ENCODE measurements at places on chromosomes 4 and X.

- no peak for DNase-seq
Measured at GRCh38 chr4:1979477-1980196, 29.1 kb downstream of the NELFA start.

- no peak for DNase-seq
Measured at GRCh38 chr4:146018247-146018646, 79.6 kb upstream of the ZNF827 start.

GRCh38 chrX:1451661-1452515, 821 bp downstream of the ASMTL start:
- DNase-seq, result no peak

DNA sequence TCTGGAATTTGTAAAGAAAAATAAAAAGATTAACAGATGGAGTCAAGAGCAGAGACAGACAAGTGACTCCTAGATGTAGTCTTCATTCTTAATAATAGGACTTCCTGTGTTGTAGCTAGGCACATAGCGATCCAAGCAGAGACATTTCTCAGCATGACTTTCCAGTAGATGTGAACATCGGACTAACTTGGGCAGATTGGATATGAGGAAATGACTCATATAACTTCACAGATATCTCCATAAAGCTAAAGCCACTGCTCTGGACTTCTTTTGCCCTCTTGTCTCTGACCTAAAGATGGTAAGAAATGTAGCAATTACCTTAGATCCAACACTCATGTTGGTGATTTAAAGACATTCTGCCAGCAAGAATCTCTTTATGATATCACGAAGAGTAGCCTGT, 131.7 kb downstream of the EPHA5 start:
- DNase-seq, result no peak

DNA sequence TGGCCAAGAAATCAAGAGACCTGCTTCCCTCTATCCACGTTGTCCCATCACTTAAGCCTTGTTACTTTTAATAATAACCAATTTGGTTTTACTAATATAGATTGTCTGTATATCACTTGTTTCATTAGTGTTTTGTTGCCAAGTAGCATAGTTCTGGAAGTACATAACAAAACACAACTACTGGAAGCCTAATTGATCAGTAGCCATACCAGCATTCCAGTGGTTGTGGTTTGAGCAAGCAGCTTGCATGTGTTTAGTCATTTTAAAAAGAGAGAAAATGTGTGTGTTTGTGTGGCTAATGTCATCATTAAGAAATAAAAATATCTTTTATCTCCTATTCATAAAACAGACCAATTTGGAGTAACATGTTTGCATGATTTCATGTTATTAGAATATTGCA, 70.8 kb downstream of the PTPN13 start:
- no peak for DNase-seq

GRCh38 chr4:66885501-66886165, 659.7 kb downstream of the CENPC start:
- DNase-seq, result no peak

DNA sequence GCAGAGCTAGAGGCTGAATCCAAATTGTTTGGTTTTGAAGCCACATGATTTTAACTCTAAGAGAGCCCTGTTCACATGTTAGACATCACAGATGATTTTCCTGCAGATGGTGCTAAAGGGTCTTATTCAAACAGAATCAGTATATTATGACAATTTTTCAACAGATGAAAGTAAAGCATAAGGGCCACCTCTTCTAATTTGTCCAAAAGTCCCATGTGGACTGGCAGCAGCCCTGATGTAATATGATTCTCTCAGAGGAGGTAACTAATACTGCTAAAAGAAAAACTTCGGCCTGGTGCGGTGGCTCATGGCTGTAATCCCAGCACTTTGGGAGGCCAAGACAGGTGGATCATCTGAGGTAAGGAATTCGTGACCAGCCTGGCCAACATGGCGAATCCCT, 26.0 kb upstream of the SETD7 start:
- DNase-seq, result no peak

GRCh38 chr4:180156684-180157083, 2086.5 kb upstream of the TENM3 start:
- DNase-seq, result no peak

GRCh38 chr4:19301527-19301926, 950.2 kb upstream of the SLIT2 start:
- no peak for DNase-seq

- no peak for DNase-seq
Measured at GRCh38 chr4:60201052-60201673, 999.0 kb upstream of the ADGRL3 start.

- no peak for DNase-seq
Measured at GRCh38 chrX:118823263-118824172, at the start of gene ZCCHC12. TSS of gene ZCCHC12 (plus strand) at chrX:118823824. CDS start at chrX:118825245, 1,421 bp downstream.

GRCh38 chrX:73446831-73447230, at the start of gene CDX4:
TSS of gene CDX4 (plus strand) at chrX:73447053. CDS start at chrX:73447254, 201 bp downstream.
- DNase-seq, result no peak

DNA sequence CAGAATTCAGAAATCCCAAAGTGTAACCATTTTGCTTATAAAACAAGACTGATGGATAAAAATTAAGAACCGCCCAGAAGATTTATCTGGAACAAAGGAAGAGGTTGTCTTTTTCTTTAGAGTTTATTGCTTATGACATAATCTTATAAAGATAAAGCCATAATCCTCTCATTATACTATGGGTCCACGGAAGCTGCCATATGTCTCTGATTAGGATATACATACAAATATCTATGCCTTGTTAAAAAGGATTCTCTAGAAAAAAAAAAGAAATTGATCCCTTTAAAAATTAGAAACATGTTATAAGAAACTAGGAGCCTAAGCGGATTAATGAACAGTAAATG, 70.5 kb downstream of the RELL1 start:
- no peak for DNase-seq

DNA sequence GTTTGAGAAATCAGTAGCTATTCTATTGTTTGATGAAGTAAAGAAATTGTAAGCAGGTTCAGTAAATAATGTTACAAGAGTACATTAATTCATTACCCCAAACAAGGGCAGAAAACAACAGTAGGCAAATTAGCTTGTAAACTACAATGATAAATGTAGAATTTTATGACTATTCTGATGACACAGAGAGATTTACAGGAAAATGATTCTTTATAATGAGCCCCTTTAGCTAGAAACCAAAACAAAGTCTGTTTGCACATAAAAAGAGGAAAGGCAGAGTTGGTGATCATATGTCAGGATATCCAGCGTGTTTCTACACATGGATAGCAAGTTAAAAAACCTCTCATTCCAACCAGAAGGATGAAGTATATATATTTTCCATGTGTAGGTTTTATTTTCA, 204.8 kb downstream of the CFAP299 start:
- DNase-seq, result no peak

DNA sequence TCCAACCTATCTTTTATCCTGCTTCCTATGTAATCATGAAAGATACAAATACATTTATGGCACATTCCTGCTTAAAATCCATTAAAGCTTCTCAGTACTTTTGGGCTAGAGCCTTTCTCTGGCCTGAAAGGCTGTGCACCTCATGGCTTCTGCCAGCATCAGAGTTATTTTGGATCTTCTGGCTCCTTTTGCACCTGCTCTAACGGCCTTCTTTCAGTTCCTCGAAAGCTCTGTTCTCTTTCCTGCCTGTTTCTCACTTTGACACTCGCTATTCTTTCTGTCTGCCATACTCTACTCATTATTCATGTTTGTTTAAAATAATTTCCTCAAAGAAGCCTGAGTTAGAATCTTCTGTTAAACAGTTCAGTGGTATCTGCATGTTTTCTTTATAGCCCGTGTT, 86.0 kb downstream of the LRP2BP start:
- no peak for DNase-seq

DNA sequence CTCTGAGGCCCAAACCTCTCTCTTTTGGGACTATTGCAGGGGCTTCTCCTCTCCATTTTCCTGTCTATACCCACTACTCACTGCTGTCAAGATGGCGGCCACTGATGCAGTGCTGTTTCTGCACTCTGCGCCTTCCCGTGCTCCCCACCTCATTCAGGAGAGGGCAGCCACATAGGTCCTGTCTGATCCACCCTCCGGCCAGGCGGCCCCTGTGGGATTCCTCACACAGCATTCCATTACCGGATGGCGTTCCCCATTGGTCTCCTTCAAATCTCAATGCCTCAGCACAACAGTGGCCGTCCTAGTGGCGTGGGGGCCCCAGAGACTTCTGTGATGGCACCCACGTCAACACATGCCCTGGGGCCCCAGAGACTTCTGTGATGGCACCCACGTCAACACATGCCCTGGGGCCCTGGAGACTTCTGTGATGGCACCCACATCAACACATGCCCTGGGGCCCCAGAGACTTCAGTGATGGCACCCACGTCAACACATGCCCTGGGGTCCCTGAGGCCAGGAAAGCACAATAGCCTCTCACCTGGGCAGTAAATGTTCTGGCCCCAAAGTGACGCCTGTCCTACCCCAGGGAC, 7.3 kb downstream of the SPON2 start:
- no peak for DNase-seq

- DNase-seq, result no peak
Measured at GRCh38 chr4:23333946-23334878, 555.6 kb downstream of the PPARGC1A start.

GRCh38 chr4:123555233-123555806, 158.7 kb downstream of the SPRY1 start:
- DNase-seq, result no peak

GRCh38 chrX:123648028-123648810, 84.6 kb downstream of the THOC2 start:
- DNase-seq, result no peak

GRCh38 chrX:87525771-87526229, 8.2 kb downstream of the KLHL4 start:
- DNase-seq, result no peak

DNA sequence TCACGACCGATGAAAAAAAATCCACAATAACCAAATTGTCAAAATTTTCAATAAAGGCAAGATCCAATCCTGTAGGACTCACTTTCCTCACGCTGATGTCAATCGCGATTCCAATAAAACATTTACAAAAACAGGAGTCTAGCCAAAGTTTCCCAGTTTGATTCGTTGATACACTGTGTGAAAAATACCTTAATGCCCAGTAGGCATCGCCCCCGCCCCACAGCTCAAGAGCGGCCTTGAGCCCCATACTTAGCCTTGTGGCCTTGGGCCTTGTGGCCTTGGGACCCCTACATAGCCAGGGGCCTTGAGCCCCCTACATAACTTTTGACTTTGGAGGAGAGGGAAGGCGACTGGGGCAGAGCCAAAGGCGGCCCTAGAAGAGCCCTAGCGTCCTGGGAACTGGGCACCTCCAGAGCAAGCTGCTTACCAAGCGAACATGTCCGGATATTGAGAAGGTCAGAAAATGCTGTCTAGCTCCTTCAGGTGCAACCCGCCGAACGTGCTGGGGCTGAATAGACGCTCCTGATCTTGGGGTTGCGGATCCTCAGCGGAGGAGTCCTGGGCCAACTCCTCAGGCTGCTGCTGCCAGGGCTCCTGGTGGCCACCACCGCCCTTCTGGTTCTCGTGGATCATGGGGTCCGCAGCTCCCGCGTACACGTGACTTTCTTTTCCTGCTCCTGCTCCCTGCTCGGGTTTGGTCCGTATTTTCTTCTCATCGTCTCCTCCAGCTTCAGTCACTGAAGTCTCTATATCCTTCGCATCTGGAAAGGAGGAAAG, 62.9 kb downstream of the RHOXF2B start:
- no peak for DNase-seq

DNA sequence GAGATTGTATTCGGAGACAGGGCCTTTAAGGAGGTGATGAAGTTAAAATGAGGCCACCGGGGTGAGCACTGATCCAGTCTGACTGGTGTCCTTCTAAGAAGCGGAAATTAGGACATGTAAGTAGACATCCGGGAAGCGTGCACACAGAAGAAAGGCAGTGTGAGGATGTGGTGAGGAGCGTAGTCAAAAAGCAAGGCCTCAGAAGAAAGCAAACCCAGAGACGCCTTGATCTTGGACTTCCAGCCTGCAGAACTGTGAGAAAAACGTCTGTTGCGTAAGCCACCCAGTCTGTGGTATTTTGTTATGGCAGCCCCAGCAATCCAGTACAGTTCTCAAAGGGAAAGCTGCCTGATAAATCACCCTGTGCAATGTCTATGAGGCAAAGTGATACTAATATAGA, 153.5 kb downstream of the KCNIP4 start:
- DNase-seq, result no peak

DNA sequence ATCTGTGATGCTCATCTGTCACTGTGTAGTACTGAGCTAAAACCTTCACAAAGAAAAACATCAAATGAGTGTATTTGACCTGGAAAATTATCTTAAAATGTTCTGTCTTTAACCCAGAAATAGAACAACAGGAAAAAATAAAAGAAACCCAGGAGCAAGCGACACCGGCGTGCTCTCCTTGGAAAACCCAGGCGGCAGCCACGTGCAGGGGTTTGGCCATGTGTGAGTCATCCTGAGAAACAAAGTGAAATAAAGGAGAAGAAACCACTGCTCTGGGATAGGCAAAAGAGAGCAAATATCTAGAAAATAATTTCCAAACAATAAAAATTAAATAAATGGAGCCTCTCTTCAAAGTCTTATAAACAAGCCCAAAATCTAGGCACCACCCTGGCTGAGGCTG, 20.0 kb upstream of the TMEM128 start:
- DNase-seq, result no peak

DNA sequence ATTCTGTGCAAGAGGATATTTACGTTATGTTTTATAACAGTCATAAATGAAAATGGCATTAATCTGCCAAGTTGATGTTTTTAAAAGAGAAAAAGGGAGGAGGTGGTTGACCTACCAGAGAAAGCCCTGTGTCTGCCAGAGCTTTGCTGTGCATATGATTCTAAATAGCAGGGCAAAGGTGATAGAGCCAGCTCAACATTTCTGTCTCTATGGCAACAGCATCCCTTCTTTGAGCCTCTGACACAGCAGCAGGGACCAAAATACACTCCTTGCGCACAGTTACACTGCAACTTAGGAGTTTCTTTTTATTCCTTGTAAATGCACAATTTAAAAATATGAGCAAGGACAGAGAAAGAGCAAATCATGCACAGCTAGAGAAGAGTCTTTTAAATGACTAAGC, 133.3 kb upstream of the RAI2 start:
- DNase-seq, result no peak

DNA sequence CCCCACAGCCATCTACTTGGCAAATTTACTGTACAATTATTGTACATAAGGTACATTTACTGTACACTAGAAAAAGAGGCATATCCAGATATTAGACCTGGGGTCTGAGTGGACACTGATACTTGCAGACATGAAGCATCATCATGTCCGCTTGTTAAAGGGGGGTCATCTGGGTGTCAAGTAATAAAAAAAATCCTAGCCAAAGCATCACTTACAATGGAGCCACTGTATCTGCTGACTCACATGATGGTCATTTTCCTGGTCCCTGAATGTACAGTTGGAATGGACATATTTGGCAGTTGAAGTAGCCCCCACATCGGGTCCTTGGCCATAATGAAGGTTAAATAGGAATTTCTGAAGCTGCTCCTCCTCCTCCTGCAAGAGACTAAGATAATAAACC, 228.8 kb downstream of the THOC2 start:
- DNase-seq, result no peak
